ENCODE measurements at places on chromosomes 3 and 15. TPM values are rescaled to one million over a fixed set of nuclear protein-coding genes. Genes with fewer than 3 reads are reported as not detected.

DNA sequence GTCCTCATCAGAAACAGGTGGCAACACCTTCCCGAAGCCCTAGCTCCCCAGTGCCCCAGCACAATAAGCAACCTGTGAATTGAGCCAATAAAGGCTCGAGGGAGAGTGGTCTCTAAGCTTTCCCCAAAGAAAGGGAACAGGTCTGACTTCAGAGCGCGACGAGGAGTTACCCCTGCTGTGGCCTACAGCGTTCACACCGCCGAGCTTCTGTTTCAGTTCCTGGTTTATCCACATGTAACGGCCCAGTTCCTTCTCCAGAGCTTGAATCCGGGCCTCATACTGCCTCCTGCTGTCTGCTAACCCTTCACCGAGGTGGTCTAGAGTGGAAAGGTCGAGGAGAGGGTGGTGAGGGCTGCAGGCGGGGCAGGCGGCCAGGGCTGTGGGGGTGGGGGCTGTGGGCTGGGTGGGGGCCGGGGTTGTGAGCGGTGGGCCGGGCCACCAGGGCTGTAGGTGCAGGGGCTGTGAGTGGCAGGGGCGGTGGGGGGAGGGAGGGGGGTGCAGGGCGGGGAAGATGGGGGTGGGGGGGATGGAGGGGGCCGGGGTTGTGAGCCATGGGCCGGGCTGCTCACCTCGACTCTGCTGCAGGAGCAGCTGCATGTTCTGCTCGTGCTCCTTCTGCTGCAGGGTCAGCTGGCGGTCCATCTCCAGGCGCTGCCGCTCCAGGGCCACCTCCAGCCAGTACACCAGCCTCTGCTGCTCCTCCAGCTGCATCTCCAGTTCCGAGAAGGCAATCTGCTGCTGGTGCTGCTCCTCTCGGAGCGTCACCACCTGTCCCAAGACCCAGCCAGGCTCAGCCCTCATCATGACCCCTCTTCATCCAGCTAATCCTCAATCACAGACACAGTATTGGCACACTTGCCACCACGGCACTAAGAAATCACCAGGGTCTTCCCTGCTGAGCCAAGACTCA is 26.2 kb downstream of the KIF7 start:
- peaks cover 62% of the 10 kb centered on the region for H3K36me3 ChIP-seq
- no peak overlapping the region for H3K4me3 ChIP-seq
- no peaks in the 10 kb centered on the region for H3K27me3 ChIP-seq
- DNase-seq = peak; percentile 23
- no peaks in the 10 kb centered on the region for H3K4me1 ChIP-seq
- no peak overlapping the region for H3K27ac ChIP-seq

GRCh38 chr3:15043408-15044171 is 21.5 kb downstream of the MRPS25 start:
- no peaks in the 10 kb centered on the region for H3K4me1 ChIP-seq
- H3K27me3 ChIP-seq = no peaks in the 10 kb centered on the region
- no peak overlapping the region for H3K27ac ChIP-seq
- peaks cover 52% of the 10 kb centered on the region for H3K36me3 ChIP-seq
- DNase-seq = no peak
- H3K4me3 ChIP-seq = no peak overlapping the region

DNA sequence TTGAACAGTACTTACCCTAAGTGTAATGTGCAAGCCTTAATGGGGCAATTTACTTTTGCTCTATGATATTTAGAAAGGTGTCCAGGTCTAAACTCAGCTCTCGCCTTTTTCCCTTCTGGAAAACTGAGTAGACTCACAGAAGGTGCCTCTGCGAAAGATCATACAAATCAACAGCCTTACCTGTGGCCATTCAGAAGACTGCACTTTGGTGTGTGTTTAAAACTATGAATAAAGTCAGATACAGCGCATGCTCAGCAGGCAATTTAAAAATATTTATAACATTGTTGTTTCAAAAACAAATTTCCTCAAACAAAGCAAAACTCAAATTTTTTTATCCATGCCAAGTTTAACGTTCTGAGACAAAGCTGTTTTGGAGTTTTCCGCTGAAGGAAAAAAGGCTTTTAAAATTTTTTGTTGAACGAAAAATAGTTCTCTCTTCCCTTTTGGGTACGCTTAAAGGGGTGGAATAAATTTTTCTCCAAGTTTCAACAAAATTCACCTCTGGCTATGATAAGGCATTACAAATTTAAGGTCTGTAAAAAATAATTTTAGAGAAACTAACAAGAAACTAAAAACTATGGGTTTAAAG is 156.3 kb downstream of the TIGIT start:
- DNase-seq = no peak
- H3K36me3 ChIP-seq = no peaks in the 10 kb centered on the region
- H3K4me1 ChIP-seq = peaks cover 11% of the 10 kb centered on the region
- H3K27me3 ChIP-seq = no peaks in the 10 kb centered on the region

DNA sequence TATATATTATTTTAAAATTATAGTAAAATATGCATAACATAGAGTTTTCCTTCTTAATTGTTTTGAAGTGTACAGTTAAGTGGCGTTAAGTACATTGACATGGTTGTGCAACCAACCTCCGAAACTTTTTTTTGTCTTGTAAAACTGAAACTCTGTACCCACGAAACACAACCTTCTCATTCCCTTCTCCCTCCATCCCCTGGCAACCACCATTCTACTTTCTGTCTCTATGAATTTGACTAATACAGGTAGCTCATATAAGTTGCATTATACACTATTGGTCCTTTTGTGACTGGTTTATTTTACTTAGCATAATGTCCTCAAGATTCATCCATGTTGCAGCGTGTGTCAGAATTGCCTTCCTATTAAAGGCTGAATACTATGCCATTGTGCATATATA is 179.4 kb downstream of the SATB1 start:
- no peaks in the 10 kb centered on the region for H3K27me3 ChIP-seq
- no peaks in the 10 kb centered on the region for H3K36me3 ChIP-seq
- no peak overlapping the region for H3K4me3 ChIP-seq
- DNase-seq = no peak
- no peak overlapping the region for H3K27ac ChIP-seq

DNA sequence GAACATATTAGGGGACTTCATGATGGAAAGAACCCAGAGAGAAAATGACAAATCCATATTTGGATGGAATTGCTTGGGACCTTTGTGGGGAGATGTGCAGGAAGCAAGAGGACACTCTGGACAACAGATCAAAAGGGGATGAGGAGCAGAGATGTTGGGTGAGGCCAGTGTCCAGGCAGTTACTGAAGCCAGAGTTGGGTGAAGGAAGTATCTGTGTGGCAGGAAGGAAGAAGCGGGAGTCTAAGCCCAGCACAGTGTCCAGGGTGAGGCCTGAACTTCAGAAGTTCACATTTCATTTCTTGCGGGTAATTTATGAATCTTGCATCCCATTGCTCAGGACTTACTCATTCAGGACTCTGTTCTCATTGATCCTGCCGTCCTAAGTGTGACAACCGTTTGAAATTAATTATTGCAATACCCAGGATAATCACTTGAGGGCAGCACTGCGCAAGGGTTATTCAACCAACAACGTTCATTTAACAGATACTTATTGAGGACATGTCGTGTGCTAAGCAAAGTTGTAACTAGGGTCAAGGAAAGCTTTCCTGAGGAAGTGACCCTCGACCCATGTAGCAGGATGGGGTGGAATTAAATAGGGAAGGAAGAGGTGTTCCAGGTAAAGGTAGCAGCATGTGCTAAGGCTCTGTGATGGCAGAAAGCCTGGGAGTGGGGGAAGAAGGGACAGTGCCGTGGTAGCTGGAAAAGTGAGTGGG is 61.3 kb upstream of the CMTM8 start:
- H3K4me3 ChIP-seq = no peak overlapping the region
- H3K4me1 ChIP-seq = no peaks in the 10 kb centered on the region
- H3K27me3 ChIP-seq = no peaks in the 10 kb centered on the region
- peak; percentile 87 for DNase-seq
- H3K36me3 ChIP-seq = no peaks in the 10 kb centered on the region

TMEM212 gene
- not detected for total RNA-seq

PLA2G4F gene
- total RNA-seq = not detected

All from GM23338 (cell line).